Stimulated activated CD8-positive, alpha-beta memory T cell treated with anti-CD3 and anti-CD28 coated beads, Interleukin-4, amount 100 ng/mL, for 1 hour (primary cell): ENCODE measurements at places on chromosomes 5 and 9.

- no peak for DNase-seq
Measured at GRCh38 chr5:129591508-129592160, 131.5 kb downstream of the ADAMTS19 start.

- no peak for DNase-seq
Measured at GRCh38 chr9:103734471-103734870, 359.6 kb upstream of the SMC2 start.

DNA sequence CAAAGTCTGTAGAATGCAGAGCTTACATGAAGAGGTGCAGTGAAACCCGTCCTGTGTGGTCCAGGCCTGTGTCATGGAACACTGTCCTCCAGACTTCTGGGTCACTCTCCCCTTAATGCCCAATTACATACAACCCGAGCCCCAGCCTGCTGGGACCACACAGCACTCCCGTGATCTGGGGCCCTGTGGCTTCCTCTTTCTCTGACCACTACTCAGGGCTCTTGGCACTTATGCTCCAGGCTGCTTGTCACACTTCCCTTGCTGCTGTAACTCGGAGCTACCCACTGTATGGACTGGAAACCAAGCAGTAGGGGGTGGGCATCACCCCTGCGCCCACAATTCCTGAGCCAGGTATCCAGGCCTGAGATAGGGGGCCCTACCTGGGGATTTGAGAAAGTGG, 10.3 kb upstream of the IL3 start:
- DNase-seq, result no peak

DNA sequence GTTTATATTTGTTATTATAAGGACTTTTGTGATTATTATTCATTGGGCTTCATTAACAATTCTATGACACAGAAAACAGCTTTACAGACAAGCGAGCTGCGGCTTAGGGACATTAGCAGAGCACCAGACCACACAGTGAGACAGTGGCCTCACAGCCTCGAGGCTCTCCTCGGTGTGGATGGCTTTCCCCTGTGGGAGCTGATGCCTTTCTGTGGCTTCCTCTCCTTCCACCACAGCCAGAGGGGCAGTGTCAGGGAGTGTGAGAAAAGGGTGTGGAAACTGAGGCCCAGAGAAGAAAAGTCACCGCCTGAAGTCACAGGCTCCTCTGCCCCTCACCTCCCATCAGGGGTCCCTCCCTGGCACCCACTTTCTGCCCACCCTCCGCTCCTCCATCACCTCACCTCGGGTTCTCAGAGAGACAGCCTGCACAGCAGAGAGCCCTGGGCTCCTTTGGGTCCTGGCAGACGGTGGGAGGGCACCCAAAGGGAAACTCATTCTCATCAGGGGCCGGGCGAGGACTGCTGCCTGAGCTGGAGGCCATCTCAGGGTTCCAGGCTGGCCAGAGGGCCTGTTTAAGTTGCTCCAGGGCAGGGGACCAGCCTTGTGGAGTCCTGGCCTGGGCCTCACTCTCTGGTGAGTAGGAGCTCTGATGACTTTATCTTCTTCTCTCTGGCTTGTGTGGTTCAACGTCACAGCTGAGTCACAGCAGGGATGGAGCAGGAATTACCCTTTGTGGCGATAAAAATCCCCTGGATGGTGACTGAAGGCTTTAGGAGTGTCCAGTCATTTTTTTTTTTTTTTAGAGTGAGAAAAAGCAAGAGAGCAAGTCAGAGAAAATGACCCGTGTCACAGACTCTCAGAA, 830 bp downstream of the TRAF1 start:
- no peak for DNase-seq

- DNase-seq, result no peak
Measured at GRCh38 chr5:106121972-106122605, 1548.6 kb downstream of the EFNA5 start.
